ENCODE measurements at places on chromosomes 4 and X.
A peak's percentile ranks its signal among the peaks of the same experiment; 100 is the strongest.

DNA sequence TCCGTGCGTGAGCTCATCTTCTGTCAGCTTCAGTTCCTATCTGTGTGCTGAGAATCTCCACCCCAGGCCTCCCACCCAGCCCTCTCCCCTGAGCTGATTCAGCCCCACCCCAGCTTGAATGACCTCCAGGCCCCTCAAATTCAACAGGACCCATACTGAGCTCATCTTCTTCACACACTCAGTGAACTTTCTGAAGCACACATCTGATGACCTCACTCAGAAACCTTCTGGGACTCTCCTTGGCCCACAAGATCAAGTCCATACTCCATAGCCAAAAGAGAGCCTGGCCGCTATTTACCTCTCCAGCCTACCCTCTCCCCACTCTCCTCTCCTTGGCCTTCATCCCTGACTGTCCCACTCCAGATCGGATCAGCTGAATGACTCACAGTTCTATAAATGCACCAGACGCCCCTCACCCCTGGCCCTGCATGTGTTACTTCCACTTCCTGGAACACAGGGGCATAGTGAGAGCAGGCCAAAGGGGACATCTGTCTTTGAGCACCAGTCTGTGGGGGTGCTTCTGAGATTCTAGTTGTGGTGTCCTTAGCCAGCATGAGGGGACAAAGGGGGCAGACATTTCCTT is 62.5 kb downstream of the PJA1 start:
- no peaks in the 10 kb centered on the region for H3K27me3 ChIP-seq
- H3K4me3 ChIP-seq: no peak overlapping the region
- no peak for ATAC-seq
- H3K27ac ChIP-seq: no peak overlapping the region

- H3K4me1 ChIP-seq: no peaks in the 10 kb centered on the region
- H3K27ac ChIP-seq: no peak overlapping the region
- H3K4me3 ChIP-seq: no peak overlapping the region
- H3K27me3 ChIP-seq: no peaks in the 10 kb centered on the region
- H3K36me3 ChIP-seq: no peaks in the 10 kb centered on the region
These were observed 8.1 kb upstream of the HSD17B13 start for GRCh38 chr4:87330761-87331160.

- no peaks in the 10 kb centered on the region for H3K27me3 ChIP-seq
- no peaks in the 10 kb centered on the region for H3K4me1 ChIP-seq
- no peak for ATAC-seq
These were observed 448.5 kb downstream of the TRAM1L1 start for GRCh38 chr4:116636917-116637316.

DNA sequence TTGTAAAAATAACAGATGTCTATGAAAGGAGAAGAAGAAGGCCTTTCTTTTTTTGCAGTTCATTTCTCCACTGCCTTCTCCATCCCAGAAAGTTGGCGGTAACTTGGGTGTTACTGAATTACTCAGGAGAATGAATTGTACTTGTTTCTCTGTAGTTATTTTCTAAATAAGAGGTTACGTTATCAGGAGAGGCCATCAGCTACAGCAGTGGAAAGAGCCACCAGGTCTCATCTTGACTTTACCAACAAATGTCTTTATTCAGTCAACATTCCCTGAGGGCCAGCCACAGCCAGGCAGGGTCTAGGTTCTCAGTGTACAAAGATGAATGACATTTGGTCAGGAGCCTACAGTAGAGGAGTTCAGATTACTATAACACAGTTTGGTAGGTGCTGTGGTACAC is 8.1 kb downstream of the HADH start:
- peaks cover 11% of the 10 kb centered on the region for H3K36me3 ChIP-seq
- peaks cover 18% of the 10 kb centered on the region for H3K4me1 ChIP-seq
- H3K4me3 ChIP-seq: no peak overlapping the region
- H3K27me3 ChIP-seq: no peaks in the 10 kb centered on the region
- ATAC-seq: peak; percentile 14

GRCh38 chrX:23373129-23373804 is 38.6 kb downstream of the PTCHD1 start:
- H3K27ac ChIP-seq: peak overlapping the region; percentile 75
- no peaks in the 10 kb centered on the region for H3K36me3 ChIP-seq
- H3K4me3 ChIP-seq: no peak overlapping the region
- ATAC-seq: peak; percentile 89

GRCh38 chr4:162839814-162840213 is 326.9 kb downstream of the NAF1 start:
- H3K27ac ChIP-seq: no peak overlapping the region
- no peaks in the 10 kb centered on the region for H3K27me3 ChIP-seq
- ATAC-seq: no peak

DNA sequence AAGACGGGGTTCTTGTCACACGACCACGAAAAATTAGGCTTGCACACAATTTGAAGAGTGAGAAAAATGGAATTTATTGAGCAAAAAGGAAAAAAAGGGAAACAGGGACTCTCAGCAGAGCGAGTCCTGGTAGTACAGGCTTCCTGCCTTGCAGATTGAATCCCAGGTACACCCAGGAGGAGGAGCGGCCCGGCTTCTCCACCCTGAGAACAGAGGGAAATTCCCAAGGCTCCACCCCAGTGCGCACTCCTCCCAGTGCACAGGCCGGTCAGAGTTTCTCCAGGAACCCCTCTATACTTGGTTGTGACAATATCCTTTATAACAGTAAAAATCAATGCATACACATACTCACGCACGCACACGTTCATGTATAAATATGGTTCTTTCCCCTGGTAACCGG is 22.0 kb downstream of the SLC4A4 start:
- no peaks in the 10 kb centered on the region for H3K36me3 ChIP-seq
- no peak overlapping the region for H3K27ac ChIP-seq
- no peak for ATAC-seq
- H3K4me3 ChIP-seq: no peak overlapping the region

DNA sequence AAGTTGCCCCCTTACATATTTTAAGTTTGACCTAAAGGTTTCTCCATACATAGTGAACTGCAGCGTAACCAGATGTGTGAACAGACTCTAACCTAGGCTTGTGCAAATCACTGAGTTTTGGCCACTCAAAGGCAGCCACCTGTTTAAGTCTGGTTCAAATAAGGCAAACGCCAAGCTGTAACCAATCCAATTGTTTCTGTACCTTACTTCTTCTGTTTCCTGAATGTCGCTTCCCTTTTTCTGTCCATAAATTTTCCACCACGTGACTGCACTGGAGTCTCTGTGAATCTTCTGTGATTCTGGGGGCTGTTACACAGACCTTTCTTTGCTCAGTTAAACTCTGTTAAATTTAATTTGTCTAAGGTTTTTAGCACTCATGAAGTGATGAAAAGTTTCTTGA is 618.8 kb downstream of the GLUD2 start:
- H3K27ac ChIP-seq: no peak overlapping the region
- H3K4me3 ChIP-seq: no peak overlapping the region
- ATAC-seq: no peak
- no peaks in the 10 kb centered on the region for H3K4me1 ChIP-seq
- H3K36me3 ChIP-seq: no peaks in the 10 kb centered on the region

GRCh38 chrX:125089761-125090445 is 229.8 kb upstream of the TEX13C start:
- no peaks in the 10 kb centered on the region for H3K36me3 ChIP-seq
- H3K27ac ChIP-seq: no peak overlapping the region
- no peaks in the 10 kb centered on the region for H3K4me1 ChIP-seq

- peaks cover 55% of the 10 kb centered on the region for H3K4me1 ChIP-seq
- H3K27ac ChIP-seq: peak overlapping the region; percentile 72
These were observed 183.2 kb downstream of the FBXW7 start for GRCh38 chr4:152352622-152353116.

DNA sequence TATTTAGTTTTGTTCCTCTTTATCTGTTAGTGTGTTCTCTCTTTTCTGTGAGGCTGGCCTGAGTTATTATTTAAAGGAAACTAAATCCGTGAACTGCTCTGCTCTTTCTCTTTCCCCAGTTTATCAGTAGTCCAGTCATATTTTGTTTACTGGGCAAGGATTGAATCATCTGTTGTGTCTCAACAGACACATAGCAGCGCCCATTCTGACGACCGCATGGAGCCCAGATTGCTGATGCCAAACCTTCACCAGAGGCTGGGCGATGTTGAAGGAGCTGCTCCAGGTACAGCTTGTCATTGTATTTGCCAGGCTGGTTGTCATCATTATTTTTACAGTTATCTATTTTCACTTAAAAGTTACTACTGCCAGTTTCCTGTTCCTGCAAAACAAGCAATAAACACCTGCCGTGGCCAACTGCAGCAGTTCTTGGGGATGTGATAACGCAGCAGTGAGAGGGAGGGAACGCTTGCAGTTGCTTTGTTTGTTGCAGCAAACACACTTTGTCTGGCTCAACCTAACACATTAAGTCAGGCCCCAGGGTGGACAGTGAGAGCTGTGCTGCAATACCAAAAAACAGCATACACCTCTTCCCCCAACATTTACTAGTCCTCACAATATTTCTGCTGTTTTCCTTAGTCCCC is 10.1 kb downstream of the REELD1 start:
- H3K36me3 ChIP-seq: no peaks in the 10 kb centered on the region
- no peaks in the 10 kb centered on the region for H3K4me1 ChIP-seq
- no peak overlapping the region for H3K4me3 ChIP-seq
- no peaks in the 10 kb centered on the region for H3K27me3 ChIP-seq

DNA sequence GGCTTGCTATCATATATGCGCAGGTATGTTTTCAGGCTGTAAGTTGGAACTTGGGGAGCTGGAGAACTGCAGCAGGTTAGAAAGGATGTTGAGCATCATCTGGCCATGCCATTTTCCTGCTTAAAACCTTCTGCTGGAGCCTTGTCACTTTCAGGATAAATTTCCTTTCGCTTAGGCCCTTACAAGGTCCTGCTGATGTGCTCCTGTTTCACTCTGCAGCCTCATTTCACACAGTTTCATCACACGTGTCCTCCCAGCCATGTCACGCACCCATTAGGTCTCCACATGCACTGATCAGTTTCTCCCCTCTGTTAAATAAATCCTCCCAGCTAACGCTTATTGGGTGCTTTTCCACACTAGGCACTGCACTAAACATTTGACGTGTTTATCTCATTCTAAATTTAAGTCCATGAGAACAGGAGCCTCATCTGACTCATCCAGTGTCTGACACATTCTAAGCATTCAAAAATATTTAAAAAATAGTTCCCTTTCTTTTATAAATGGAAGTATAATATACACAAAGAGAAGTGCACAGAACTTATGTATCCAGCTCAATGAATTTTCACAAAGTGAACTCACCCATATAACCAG is 14.5 kb downstream of the SOD3 start:
- H3K36me3 ChIP-seq: peaks cover 31% of the 10 kb centered on the region
- H3K4me3 ChIP-seq: no peak overlapping the region
- peak; percentile 54 for ATAC-seq
- peak overlapping the region; percentile 82 for H3K27ac ChIP-seq

GRCh38 chrX:154693394-154693793 is 40.0 kb upstream of the CTAG2 start:
- no peaks in the 10 kb centered on the region for H3K27me3 ChIP-seq
- no peaks in the 10 kb centered on the region for H3K36me3 ChIP-seq
- H3K27ac ChIP-seq: no peak overlapping the region
- ATAC-seq: no peak
- H3K4me1 ChIP-seq: no peaks in the 10 kb centered on the region

GRCh38 chrX:111309083-111309482 is 38.8 kb upstream of the CAPN6 start:
- no peaks in the 10 kb centered on the region for H3K36me3 ChIP-seq
- no peaks in the 10 kb centered on the region for H3K27me3 ChIP-seq
- no peak for ATAC-seq
- H3K27ac ChIP-seq: no peak overlapping the region
- no peaks in the 10 kb centered on the region for H3K4me1 ChIP-seq

DNA sequence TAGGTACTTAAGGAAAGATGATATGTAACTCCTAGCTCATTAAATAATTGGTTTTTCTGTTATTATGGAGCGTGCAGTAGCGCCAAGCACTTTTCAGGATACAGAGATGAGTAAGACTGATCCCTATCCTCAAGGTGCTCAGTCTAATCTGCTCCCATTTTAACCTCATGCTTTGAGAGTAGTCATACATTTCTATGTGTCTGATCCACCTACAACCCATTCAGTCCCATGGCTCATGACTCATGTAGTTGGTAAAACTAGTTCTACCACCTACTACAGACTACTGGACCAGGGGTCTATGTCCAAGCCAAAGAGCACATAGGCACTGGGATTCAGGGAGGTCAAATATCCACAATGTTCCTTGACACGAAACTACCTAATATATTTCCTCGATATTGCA is 60.8 kb downstream of the TMEM154 start:
- H3K4me3 ChIP-seq: no peak overlapping the region
- H3K36me3 ChIP-seq: no peaks in the 10 kb centered on the region
- H3K4me1 ChIP-seq: no peaks in the 10 kb centered on the region
- no peak for ATAC-seq

DNA sequence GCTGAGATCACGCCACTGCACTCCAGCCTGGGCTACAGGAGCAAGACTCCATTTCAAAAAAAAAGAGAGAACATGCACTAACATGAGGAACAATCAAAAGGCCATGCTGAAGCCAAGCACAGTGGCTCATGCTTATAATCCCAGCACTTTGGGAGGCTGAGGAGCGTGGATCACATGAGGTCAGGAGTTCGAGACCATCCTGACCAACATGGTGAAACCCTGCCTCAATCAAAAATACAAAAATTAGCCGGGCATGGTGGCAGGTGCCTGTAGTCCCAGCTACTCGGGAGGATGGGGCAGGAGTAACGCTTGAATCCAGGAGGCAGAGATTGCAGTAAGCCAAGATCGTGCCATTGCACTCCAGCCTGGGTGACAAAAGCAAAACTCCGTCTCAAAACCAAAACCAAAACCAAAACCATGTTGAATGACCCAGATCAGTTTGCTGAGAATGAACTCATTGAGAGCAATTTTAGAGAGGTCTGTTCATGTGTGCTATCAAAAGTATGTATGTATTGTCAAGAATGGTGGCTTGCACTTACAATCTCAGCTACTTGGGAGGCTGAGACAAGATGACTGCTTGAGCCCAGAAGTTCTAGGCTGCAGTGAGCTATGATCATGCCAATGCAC is 44.8 kb downstream of the PDS5A start:
- H3K27ac ChIP-seq: no peak overlapping the region
- peaks cover 1% of the 10 kb centered on the region for H3K36me3 ChIP-seq
- H3K4me1 ChIP-seq: no peaks in the 10 kb centered on the region
- ATAC-seq: no peak
- H3K4me3 ChIP-seq: no peak overlapping the region

DNA sequence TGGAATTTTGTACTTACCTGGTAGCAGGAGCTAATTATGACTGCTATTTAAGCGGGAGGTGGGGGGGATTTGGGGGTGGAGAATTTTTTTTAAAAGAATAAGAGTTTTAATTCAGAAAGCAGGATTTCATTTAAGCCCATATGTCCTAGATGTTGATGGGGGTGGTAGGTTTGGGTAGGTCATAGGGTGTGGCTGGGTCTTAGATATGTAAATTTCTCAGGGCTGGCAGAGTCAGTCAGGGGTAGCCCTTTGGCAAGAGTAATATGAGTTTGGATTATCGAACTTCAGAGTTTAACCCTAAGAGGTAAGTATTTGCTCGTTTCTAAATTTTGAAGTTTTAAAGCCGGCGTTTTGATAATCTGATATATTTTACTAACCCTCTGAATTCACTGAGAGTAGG is 35.2 kb upstream of the COX18 start:
- H3K27ac ChIP-seq: no peak overlapping the region
- ATAC-seq: no peak
- no peak overlapping the region for H3K4me3 ChIP-seq

All from gastroesophageal sphincter (tissue), 4 donors.